Neural crest cell (in vitro differentiated cells): ENCODE measurements at places on chromosomes 12 and 14.

DNA sequence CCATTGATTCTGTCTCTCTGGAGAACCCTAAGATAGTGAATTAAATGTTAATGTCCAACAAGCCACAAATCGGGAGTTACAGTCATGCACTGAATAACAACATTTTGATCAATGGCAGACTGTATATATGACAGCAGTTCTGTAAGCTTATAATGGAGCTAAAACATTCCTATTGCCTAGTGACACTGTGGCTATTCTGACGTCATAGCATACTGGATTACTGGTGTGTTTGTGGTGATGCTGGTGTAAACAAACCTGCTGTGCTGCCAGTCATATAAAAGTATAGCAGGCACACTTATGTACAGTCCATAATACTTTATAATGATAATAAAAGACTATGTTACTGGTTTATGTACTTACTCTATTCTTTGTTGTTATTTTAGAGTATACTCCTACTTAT is 56.7 kb upstream of the BICD1 start:
- no peak for DNase-seq

DNA sequence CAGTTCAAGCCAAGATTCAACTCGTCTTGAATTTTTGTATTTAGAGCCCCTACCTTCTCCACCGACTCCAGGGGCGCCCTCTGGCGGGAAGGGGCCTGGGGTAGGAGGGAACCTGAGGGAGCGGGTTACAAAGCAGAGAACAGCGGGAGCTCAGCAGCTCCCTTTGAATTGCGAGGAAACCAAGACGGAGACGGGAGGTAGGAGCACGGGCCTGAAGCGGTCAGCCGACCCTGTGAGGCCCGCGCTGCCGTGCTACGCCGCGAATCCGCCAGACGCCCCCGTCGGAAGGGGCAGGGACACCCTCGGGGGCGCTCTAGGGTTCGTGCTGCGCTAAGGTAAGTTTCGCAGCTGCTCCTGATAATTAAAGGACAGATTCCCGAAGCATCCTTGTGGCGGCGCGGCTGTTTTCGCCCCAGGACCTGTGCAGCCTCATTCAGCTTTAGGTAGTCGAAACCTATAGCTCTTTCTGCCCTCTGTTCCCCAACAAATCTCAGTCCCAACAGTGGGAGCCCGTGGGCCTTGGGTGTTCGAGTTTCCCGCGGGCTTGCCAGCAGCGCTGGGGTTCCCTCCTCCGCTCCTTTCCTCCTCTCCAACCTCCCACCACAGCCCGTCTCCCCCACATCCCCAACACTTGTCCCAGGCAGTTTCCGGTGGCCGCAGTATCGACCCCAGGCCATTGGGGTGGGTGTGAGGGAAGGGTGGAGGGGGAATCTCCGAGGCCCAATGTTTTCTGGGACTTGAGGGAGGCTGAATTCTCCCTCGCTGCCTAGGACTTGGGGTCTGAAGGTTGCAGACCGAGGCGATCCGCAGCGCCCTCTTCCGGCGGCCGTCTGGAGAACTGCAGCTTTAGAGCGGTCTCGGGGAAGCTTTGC is 5.1 kb upstream of the NKX2-1 start:
- DNase-seq = peak; percentile 72

DNA sequence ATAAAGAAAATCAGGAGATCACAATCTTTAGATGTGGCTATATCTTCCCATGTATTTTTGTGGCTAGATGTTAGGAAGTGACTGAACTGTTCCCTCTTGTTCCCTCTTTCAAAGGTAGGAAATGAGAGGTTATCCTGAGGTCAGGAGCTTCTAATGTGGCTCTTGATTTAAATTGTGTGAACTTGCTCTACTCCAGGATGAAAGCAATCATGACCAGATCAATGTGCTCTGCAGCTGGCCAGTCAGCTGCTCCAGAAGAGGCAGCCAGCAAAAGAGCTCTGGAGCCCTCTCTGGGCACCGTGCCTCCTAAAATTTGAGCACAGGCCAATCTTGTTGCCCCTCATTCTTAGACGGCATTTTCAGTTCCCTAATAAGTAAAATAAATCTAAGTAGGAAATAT is 32.0 kb downstream of the CDK17 start:
- no peak for DNase-seq

- no peak for DNase-seq
These were observed 255.3 kb downstream of the RAD51B start for GRCh38 chr14:68074765-68075381.

DNA sequence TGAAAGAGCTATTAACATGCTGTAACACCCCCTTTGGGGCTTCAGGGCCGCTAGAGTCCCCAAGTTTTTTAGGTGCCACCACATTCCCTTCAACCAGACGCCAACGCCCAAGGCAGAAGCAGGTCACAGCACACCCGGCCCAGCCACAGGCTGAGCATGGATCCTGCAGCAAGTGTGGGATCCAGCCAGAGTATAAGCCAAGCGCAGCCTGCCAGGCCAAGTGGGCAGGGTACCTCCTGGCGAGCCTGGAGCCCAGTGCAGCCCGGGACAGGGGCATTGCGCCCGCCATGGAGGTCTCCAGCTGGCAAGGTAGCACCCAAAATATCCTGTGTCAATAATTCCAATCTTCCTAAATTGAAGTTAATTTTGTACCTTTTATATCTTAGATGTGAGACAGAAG is 55.5 kb downstream of the EML5 start:
- DNase-seq = no peak

DNA sequence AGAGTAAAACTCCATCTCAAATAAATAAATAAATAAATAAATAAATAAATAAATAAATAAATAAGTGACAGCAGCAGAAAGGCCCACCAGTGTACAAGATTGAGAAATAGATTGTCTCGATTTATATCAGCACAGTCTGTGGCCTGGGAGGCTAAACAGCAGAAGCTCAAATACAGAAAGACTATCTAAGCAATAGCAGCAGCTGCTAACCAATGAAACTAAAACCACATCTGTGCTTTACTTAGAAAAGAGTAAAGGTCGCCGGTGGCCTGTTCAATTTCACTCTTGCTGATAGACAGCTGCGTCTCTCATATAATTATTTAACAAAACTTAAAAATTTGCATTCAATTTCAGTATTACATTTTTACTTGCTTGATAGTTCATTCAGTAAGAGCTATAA is 325.7 kb downstream of the CEP128 start:
- DNase-seq = no peak

GRCh38 chr14:50303744-50304471 is 8.1 kb downstream of the L2HGDH start:
- no peak for DNase-seq

- no peak for DNase-seq
These were observed 36.5 kb downstream of the HIGD1C start for GRCh38 chr12:50988871-50989270.

- no peak for DNase-seq
These were observed 9.9 kb upstream of the FICD start for GRCh38 chr12:108505129-108505528.

DNA sequence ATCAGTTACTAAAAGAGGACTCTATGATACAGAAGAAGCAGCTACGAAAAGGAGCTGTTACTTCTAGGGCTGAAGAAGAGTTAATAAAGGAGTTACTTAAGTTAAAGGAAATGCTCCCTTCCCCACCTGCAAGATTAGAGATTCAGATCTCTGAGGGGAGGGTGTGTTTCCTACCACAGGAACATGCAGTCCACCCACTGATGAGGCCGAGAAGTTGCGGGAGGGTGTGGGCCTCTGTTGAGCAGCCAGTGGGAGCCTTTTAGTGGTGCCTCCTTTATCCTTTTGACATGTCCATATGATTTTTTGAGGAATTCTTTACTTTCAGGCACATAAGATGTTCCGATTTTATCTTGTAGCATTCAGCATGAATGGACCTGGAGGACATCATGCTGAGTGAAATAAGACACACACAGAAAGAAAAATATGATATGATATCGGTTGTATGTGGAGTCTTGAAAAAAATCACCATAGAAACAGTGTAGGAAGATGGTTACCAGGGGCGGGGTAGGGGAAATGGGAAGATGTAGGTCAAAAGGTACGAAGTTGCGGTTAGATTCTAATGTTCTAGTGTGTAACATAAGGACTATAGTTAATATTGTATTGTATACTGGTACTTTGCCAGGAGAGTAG is 4.4 kb upstream of the M6PR start:
- DNase-seq = no peak

DNA sequence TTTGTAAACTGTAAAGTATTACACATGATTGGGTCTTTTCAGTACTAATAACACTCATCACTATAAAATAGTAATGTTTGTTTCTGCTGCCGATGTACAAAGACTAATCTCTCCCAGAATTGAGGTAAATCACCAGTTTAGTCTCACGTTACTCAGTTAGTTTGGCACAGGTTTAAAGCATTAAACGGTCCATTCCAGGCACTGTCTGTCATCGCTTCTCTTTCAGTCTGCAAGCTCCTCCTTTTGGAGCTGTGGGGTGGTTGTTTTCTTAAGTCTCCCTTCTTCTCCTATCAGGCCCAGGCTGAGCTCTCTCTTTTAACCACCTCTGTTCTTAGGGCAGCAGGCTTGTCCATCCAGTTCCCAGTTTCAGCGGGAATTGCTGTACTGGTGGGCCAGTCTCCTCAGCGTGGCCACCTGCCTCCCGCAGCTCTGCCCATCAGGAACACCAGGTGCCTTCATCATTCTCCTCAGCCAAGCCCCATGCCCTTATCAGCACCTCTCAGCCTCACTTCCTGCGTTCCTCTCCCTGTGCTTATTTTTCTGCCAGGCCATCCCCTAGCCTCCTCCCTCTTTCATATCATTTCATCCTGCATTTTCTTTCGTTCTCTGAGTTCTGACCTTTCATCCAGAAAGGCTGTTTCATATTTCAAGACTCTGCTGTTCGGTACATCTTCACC is 149.0 kb downstream of the TGFB3 start:
- no peak for DNase-seq

GRCh38 chr12:45290216-45290605 is 74.3 kb downstream of the ANO6 start:
- DNase-seq = no peak

GRCh38 chr14:69620211-69620611 is 8.8 kb downstream of the SUSD6 start:
- no peak for DNase-seq

DNA sequence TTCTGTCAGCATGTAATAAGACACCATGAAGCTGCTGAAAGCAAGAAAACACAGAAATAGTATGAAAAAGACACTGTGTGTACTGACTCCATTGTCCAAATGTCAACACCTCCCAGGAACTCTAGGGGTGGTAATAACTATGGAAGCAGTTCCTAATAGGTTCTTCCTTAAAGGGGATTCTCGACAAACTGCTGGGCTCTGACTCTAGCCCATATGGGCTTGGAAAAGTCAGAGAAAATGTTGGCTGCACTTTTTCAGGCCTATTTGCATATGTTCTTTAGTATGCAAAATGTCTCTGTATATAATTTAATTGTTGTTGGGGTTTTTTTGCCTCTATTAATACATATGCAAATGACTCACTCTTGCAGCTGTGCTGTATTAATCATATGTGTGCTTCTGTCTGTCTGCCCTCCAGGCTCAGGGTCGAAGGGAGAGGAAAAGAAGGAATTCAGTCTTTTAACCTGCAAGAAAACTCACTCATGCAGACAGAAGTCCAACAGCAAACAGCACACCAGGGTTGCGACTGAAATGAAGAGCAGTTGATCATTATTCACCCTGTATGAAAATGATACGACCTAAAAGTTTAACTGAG is 317.6 kb downstream of the SOX5 start:
- DNase-seq = no peak

DNA sequence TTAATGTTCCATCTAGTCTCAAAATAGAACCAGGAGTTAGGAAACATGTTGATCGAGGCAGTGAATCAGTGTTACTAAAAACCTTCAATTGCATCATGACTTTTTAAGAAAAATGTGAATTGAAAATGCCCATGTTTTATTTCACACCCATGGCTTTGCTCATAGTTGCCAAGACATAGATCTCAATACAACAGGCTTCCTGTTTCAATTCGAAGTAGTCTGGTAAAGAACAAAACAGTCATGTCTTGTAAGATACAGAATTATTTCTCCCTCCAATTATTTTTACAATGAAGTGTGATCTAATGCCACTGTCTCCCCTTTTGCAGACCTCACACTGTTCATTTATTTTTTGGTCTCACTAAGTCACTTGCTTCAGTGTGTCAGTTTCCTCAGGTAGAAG is 44.6 kb upstream of the FAR2 start:
- no peak for DNase-seq

DNA sequence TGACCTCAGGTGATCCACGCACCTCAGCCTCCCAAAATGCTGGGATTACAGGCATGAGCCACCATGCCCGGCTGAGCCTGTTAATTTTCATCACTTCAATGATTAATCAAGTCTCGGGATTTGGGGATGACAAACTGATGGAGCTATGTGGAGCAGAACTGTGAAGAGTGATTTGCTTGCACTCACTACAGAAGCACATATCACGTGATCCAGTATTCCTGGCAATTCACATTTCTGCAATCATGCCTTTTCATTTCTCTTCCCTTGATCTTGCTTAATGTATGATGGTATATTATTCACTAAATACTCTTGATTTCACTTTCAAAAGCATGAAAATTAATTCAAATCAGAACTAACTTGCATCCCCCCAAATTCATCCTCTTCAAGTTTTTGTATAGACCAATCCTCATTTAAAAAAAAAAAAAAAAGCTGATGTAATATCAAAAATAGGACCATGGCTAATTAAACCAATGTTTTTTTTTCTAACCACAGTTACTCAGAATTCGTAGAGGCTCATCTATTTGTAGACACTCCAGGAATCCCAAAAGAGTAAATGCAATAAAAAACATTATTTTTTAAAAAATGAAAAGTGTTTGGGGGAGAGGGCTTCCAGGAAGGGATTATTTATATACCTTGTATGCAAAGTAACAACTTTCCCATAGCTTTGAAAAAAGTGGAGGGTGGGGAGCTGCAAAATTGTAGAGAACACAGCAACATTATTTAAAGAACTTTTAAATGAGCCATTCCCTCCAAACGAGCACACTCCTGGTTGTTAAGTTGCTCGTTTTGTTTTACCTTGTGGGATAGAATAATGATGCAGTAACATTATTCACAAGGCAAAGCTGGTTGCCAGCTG is 7.0 kb upstream of the ATXN2 start:
- DNase-seq = no peak

DNA sequence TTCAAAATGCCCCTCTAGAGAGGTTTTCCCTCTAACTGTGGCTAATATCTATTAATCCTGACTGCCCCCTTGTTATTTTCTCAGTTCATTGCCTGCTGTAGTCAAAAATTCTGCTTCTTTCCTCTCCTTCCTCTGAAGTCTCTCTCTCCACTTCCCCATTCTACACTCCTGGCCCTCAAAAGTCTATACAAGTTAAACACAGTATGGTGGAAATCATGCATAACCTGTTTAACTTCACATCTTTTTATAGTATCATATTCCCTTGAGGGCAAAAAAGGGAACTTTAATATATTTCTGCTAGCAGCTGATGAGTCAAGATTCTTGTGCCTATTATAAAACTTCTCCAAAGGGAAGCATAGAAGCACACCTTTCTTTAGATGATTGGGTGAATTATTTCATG is 16.7 kb downstream of the GRIP1 start:
- no peak for DNase-seq

DNA sequence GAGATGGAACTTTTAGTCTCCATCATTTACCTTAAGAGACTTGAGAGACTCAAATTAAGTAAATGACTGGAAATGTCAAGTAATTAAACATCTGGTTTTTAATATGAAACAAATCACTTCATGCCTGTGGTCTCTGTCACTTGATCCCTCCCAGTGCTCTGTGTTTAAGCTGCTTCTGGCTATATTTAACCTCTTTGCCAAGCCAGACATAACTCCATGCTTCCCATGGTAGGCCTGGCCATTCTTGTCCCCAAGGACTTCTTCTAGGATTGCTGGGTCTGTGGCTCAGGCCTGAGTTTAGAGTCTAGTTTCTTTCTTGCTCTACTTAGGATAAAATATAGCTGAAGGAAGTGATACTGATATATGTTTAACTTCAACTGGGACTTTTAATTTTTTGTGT is 1013.6 kb downstream of the FLRT2 start:
- DNase-seq = no peak

- no peak for DNase-seq
These were observed 161.7 kb downstream of the ALX1 start for GRCh38 chr12:85441741-85442140.
